ENCODE measurements at places on chromosomes 1 and 21.

- no peak for DNase-seq
Measured at GRCh38 chr1:55127827-55128343, 87.3 kb downstream of the USP24 start.

DNA sequence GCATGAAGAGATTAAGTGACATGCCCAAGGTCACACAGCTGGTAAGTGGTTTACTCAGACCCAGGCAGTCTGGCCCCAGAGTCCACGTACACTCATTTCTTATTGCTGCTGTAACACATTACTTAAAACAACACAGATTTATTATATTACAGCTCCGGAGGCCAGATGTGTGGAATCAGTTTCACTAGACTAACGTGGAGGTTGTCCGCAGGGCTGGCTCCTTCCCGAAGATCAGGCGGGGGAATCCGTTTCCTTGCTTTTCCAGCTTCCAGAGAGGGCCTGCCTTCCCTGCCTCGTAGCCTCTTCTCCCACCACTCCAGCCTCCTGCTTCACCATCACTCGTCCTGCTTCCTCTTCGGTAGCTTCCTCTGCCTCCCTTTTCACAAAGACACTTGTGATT, 81.2 kb downstream of the KCNN3 start:
- no peak for DNase-seq

GRCh38 chr21:39373634-39374033, 24.7 kb upstream of the HMGN1 start:
- DNase-seq: no peak

DNA sequence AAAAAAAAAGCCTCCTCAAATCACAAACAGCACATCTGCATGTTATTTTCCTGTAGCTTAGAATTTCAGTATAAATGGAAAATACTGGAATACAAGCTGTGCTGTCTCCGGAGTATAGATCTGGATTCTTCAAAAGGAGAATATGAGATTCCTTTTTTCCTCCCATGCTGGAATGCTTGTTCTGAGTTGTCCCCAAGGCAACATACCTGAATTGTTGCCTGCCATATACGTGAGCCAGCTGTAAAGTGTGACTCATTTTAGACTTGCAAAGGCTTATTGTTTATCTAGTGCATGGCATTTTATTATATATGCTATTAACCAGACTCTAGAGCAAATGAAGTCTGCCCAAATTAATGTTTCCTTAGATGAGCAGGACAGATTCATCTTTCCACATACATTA, 95.0 kb upstream of the C1orf105 start:
- DNase-seq: no peak
